ENCODE measurements at places on chromosomes 3 and 15.

GRCh38 chr15:52745326-52746161, 44.6 kb downstream of the ONECUT1 start:
- DNase-seq, result no peak

DNA sequence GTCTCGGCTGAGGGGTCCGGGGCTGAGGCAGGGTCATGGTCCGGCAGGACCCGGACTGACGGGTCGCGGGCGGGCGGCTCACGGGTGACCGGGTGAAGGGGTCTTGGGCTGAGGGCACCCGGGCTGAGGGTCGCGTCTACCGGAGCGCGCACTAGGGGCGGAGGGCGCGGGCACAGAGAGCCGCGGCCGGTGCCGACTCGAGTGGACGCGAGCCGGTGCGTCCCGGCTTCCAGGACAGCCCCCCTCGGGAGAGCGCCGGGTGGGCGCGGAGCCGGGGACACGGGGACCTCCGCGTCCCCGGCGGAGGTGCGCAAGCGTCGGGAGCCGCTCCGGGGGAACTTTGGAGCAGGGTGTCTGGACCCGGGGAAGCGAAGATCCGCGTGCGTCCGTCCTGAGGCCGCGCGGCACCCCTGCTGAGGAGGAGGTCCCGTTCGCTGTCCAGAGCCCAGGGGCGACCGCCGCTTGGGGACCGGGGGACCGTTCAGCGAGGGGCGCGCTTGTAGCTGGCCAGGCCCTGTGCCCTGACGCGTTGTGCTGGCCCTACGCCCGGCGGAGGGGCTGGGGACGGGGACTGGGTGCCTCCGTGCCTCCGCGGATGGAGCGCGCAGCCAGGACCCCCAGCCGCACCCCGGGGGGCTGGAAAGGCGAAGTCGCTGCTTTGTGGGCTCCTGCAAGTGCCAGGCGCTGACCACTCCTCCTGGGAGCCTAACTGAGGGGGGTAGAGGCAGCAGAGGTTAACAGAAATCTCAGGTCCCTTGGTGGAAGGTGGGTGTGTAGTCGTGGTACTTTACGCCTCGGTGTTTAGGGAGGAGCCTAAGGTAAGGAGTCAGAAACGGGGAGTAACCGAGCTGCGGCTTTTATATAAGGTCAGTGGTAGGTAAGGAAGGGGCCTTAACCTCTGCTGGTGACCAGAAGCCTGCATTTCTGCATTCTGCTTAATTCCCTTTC, at the start of gene PPARG:
Gene PPARG, plus strand, starts transcription at position 889 of the 948 bp plus-strand sequence. CDS start 90,642 bp downstream, outside the sequence.
- no peak for DNase-seq

DNA sequence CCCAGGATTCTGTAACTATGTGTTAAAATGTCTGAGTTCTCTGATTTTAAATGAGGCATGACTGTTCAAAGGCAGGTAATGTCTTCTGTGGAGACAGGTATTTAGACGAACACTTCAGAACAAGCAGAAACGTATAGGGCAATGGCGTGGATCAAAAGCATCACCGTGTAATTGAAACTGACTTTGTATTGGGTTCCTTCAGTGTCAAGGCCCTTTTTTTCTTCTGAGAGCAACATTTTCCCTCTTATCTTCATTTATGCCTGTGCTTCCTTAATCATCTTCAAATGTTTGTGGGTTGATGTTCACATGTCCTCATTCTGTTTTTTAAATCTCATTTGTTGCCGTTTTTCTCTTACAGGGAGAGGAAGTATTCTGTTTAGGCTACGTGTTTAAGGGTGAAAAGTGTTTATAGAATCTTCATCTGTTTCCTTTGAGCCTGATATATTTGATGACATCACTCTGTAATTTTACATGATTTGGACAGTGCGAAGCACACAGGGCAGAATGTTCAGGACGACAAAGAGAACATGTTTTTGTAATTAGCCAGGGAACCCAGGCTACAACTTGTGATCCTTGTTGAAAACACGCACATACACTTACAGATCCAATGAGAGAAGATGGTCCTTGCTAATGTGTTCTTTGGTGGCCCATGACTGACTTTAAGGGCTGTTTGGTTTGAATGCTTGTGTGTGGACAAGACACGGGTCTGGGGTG, 196.0 kb downstream of the LRTM1 start:
- DNase-seq, result no peak

DNA sequence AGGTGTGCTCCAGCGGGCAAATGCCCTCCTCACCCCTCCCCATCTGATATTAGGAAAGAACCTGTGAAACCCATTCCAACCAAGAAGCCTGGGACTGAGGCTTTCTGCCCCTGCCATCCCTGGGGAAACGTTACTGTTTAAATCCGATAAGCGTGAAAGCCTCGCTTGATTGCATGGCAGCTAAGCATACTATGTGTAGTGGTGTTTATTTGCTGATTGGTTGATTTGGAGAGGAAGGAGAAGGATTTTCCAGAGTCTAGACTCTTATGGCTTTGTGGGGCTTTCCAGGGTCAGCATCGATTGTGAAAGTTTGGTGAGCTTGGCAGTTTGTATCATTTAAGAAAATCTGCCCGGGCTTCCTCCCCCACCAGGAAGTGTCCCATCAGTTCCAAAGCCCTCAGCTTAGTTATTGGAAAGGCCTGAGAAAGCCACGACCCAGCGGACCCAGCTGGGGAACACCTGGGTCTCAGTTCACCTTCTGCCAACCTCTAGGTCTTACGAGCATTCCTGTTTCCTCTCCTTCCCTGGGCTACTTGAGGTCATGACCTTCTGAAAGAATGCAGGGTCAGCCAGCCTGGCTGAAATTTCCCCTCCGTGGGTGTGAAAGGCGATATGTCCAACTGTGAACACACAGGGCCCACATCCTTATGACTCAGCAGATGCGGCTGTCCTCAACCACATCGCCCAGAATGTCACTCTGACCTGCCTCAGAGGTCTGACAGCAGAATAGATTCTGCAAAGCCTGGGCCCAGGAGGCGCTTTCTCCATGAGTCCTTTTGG, 62.8 kb upstream of the HERC1 start:
- no peak for DNase-seq

- no peak for DNase-seq
Measured at GRCh38 chr3:8882642-8883041, 80.6 kb downstream of the RAD18 start.

- DNase-seq, result no peak
Measured at GRCh38 chr15:62244762-62245161, 79.7 kb upstream of the C2CD4B start.

GRCh38 chr3:46228260-46229242, 13.7 kb upstream of the CCR3 start:
- no peak for DNase-seq
